ENCODE measurements at places on chromosomes 2 and 18.

- DNase-seq = peak; percentile 47
Observed at GRCh38 chr2:79511320-79511951, 1.4 kb upstream of the CTNNA2 start.

- no peak for DNase-seq
Observed at GRCh38 chr18:55001394-55002024, 42.2 kb upstream of the CCDC68 start.

DNA sequence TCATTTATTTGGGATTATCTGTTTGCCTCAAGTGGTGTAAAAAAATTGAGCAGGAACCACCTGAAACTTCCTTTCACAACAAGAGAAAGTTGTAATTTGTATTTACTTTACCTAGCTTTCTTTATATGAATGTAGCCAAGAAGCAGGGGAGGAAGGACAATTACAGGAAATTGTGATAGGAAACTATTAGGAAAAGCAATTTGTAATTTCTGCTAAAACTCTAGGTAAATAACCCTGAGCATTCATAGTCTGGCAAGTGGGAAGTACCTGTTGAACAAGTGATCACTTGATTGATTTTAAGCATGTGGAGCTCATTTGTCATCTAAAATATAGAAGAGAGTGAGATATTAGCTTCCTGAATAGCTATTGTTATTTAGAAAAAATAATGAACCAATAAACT lies 5.0 kb downstream of the TFPI start:
- DNase-seq = no peak

DNA sequence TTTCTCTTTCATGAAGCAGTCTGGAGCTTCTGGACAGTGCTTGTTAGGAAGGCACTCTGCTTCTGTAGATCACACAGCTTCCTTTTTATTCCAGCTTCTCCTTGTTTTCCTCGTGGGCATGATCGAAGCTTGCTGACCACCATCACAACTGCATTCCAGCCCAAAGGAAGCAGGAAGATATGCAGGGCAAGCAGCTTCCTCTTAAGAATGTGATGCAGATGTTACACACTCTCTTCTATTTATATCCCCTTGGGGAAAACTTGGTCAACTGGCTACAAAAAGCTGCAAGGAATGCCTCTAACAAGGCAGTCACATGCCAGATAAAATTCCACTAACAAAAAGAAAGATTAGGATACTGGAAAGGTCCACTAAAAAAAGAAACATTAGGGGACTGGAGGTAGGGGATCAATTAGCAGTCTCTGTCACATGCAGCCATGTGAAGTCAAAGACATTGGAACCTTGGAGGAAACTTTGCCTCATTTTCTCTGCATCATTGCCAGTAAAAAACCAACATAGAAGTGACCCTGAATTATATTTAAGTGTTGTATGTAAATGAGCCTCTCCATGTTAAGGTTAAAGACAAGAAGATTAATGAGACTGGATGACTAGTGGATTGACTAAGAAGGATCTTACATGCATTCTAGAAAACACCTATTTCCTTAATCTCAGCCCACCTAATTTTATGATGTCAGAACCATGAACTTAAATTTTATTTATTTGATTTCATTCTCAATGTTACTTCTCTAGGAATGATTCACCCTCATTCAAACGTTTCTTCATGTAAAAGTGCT lies 98.3 kb downstream of the NAB1 start:
- peak; percentile 55 for DNase-seq

- DNase-seq = no peak
Observed at GRCh38 chr2:160689441-160689840, 195.8 kb upstream of the RBMS1 start.

GRCh38 chr18:32096946-32097345 lies 5.3 kb downstream of the RNF138 start:
- no peak for DNase-seq

GRCh38 chr18:52937840-52938239 lies 597.8 kb downstream of the DCC start:
- DNase-seq = no peak

DNA sequence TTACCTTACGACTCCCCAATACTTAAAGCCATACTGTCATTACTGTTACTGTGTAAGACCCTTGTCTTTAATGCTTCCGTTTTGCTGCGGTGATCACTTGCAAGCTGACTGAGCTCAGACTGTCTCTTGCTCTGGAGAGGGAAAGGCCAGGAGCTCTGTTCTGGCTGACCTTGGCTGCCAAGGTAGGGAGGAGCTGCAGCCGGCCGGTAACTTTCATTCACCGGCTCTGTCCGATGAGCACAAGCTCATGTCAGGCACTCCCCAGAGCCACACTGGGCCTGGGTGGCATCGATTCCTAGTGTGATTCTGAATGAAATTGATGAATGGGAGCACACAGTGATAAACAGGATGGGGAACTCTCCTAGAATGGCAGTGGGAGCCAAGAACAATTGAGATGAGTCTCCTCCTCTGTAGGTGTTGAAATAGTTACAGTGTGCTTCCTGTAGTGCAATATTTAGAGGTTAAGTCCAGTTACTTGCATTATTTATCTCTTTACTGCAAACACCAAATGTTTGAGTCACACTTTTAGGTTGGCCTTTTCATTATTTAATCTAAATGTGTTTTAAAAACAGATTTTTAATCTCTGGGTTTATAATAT lies 100.9 kb downstream of the ATP9B start:
- peak; percentile 8 for DNase-seq

DNA sequence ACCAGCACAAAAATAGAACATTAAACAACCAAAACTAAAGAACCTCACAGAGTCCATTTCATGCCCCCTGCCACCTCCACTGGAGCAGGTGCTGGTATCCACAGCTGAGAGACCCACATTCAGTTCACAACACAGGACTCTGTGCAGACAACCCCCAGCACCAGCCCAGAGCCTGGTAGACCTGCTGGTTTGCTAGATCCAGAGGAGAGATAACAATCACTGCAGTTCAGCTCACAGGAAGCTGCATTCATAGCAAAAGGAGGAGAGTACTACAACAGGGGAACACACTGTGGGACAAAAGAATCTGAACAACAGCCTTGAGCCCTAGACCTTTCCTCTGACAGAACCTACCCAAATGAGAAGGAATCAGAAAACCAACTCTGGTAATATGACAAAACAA lies 326.7 kb downstream of the METTL4 start:
- no peak for DNase-seq

- DNase-seq = no peak
Observed at GRCh38 chr2:229627728-229628127, 86.6 kb downstream of the DNER start.

- no peak for DNase-seq
Observed at GRCh38 chr18:12248926-12249720, 5.0 kb upstream of the CIDEA start.

- peak; percentile 83 for DNase-seq
Observed at GRCh38 chr18:76209597-76209996, 285.4 kb downstream of the ZNF516 start.

DNA sequence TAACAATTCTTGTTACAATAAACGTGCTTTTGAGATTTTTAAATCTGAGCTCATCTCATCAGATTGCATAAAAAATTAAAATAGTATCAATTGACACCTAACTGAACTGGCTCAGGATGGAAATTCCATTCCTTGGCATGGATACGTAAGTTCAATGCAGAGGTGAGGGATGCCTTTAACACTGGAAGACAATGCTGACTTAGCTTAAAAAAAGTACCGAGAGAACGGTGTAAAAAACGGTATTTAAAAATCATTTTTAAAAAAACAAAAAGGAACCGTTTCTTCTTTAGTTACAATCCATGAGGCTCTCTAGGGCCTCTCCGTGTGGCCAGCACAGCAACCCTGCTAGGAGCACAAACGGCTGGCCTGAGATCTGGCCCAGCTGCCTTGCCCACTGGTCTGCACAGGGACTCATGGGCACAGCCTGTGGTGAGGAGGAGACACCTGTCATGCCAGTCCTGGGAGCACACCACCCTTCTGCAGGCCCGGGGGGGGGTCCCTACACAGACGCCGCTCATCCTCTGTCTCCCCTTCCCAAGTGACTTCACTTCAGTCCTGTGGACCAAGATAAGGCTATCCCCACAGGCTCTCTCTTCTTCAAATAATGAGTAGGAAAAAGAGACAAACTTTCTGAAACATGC lies 45.2 kb downstream of the FAM168B start:
- DNase-seq = no peak

- DNase-seq = no peak
Observed at GRCh38 chr18:80037300-80037699, 3.1 kb downstream of the RBFA start.

GRCh38 chr18:31280502-31280901 lies 37.5 kb upstream of the DSG1 start:
- no peak for DNase-seq

GRCh38 chr2:37377187-37377532 lies 32.7 kb downstream of the QPCT start:
- DNase-seq = peak; percentile 67

DNA sequence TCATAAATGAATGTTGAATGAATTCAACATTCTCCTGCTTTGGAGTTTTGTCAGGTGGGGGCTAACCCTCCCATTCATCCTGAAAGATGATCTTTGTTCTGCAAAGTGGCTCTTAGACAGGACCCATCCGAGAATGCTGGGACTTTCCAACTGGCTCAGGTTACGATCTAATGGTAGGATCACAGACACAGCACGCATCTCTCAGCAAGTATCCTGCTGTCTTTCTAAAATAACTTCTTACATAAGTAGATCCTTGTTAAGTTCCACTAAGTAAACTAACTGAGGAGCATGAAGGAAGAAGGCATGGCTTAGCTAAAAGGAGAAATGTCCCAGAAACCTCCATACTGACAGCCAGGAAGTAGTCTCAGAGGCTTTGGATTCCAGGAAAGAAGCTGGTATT lies 23.7 kb downstream of the CYP27A1 start:
- peak; percentile 50 for DNase-seq

DNA sequence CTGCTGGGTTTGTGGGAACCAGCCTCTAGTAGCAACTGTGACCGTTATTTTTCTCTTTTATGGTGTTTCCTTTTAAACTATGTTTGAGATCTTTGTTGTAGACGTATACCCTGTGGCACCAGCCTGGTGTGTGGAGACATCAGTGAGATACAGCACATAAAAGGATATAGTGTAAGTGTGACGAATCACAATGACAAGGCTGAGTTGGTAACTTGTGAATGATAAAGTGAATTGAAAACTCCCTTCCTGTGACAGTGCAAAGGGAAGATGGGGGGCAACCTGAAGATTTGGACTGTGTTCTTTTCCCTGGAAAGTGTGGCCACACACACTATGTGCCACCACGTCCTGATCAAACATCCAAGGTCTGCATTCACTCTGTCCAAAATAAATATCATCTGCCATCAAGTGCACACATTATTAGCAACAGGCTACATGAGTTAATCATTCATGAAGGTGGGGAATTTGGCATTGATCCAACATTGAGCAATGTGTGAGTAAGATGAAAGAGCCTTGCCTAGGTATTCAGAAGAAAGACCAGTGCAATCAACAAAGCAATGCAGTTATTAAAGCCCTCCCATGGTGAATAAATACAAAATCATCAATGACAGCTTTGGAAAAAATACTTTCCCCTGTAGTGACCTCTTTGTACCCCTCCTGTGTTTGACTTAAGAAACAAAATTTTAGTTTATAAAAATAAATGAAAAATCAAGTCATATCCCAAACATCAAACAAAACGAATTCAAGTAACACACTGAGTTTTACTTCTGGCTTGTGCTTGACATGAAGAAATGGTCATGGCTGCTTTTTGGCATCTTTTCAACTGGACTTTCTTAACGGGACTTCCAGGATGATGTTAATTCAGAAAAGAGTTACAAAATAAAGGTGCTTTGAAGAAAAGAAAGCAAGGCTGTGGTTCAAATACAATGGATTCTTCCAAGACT lies 1280.5 kb upstream of the ZEB2 start:
- DNase-seq = peak; percentile 21

GRCh38 chr2:170587922-170588321 lies 127.2 kb upstream of the SP5 start:
- DNase-seq = peak; percentile 71

DNA sequence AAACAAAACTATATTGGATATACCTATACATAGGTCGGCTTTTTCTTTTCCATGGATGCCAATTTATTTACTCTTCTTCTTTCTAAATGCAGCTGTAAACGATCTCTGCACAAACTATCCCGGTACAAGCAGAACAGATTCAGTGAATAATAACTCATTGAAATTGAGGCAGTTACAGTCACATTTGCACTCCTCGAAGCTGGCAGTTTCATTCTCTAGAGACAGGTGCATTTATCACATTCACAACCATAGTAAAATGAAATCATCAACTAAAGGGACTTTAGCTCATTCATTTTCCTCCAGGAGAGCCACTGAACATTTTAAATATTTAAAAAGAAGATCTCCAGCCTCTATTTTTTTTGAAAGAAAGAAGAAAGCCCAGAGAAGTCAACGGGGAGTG lies 551.7 kb downstream of the LRP1B start:
- DNase-seq = no peak

DNA sequence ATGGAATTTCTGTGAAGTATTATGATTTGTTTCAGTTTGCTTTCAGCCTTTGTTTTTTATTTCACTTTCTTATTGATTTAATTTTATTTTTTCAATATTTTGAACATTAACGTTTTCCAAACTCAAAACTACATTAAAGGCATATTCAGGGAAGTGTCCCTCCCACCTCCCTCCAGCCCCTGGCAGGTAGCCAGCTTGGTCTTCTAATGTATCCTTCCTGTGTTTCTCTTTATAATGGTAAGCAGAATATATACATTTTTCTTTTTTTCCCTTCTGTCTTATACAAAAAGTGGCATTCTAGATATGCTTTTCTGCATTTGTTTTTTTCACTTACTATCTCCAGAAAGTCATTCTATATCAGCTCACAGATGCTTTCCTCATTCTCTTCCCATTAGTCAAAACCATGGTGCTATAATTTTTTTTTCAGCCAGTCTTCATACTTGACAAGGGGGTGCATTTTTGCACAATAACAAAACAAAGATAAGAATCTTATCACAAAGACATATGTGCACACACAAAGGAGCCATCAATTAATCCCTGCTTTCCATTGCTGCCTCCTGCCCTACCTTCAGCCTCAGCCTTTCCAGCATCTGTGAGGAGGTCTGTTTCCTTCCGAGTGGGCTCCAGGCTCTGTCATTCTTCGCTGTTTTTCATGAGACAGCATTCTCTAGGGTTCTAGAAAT lies 33.7 kb upstream of the TMEM177 start:
- peak; percentile 46 for DNase-seq
